ENCODE measurements at places on chromosomes 11 and 22.

DNA sequence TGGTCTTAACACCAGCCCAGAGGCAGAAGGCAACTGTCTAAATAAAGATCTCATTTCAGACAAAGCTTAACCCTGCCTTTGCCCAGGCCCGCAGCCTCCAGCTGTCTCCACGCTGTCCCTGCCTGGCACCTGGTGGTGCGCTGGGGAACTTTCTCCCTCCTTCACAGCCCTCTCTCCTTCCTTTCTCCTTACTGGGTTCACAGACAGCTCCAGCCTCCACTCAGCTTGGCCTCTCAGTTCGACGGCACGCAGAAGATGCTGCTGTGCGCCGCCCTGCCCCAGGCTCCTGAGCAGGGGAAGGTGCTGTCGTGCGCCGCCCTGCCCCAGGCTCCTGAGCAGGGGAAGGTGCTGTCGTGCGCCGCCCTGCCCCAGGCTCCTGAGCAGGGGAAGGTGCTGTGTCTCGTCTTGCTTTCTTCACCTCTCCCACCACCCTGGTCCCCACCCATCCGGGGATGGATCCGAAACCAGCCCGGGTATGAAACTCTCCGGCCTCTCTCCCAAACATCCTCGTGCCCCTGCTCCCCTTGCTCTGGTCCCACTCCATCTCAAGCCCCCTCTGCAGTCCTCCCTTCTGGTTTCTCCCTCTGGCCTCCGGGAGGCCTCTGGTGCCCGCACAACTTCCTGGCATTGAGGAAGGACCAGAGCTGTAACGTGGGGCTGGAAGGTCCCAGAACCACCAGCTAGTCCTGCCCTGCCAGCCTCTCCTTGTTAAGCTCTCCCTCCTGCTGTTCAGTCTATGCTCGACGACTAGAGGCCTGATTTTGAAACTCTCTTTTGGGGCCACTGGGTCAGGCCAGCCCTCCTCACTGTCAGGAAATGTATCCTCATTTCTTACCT lies 22.9 kb upstream of the JAM3 start:
- DNase-seq: no peak

DNA sequence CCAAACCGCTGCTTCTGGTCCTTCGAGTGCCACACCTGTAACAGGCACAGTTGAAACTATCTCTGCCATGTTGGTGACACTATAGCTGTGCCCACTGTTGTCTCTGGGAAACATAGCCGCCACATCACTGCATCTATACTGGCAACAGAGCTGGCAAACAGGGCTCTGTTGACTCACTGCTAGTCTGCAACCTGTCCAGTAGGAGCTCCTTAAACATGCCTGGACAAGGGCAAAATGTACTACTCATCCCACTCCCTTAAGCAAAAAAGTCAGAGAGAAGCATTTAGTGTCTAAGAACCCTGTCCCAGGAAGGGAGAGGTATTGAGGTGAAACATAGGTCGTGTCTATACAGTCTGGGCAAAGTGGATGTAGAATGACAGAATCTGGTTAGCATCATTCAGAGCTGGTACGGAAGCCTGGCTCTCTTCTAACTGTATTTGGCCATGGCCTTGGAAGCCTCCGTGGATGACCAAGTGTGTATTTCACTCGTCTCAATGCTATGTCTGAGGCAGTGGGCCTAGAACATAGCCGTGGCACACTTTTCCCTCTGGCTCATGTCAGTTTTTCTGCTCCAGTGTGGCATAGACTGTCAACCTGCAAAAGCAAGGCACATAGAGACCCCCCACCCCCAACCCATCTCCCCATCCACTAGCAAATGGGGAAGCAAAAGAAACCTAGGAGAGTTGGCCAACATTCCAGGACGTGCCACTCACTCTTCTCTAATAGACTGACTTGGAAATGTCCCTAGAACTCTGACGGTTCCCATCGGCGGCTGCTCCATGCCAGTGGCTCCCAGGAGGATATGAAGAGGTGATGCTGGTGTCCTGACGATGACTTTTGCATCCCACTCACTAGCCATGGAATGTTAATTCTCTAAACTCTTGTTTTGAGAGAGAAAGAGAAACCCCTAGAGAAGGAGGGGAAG lies 21.4 kb upstream of the PISD start:
- peak; percentile 15 for DNase-seq

- peak; percentile 16 for DNase-seq
These were observed 2.8 kb upstream of the DBX1 start for GRCh38 chr11:20162824-20163782.

DNA sequence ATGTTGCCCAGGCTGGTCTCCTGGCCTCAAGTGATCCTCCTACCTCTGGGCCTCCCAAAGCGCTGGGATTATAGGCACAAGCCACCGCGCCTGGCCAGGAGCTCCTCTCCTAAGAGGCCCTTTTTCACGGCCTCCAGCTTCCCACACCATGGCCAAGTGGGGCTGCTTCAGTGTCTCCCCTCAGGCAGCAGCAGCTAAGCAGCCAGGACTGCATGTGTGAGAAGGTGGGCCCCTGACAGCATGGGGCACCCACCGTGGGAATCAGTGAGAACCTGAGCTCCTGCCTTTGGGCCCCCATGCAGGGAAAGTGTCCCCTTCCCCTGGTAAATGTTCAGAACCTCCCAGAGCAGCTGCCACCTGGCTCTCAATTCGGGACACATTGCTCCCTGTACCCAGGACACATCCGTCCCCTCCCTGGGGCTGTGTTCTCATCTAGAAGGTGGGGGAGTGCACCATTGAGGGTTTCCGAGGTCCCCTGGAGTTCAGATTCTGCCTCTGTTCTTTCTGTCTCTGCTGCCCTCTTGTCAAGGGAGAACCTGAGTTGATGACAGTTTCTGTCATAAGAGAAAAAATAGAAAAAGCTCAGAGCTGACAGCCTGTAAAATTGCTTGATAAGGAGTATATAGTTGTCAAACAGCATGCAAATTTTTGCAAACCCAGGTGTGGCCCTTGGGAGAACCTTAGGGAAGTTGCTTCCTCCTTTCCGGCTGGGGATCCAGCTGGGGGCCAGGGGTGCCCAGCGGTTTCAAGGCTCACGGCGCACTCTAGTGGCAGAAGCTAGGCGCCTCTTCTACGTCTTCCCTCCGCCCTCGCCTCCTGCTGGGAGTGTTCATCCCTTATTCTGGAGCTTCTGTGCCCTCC lies 29.7 kb downstream of the FAM83F start:
- peak; percentile 66 for DNase-seq

DNA sequence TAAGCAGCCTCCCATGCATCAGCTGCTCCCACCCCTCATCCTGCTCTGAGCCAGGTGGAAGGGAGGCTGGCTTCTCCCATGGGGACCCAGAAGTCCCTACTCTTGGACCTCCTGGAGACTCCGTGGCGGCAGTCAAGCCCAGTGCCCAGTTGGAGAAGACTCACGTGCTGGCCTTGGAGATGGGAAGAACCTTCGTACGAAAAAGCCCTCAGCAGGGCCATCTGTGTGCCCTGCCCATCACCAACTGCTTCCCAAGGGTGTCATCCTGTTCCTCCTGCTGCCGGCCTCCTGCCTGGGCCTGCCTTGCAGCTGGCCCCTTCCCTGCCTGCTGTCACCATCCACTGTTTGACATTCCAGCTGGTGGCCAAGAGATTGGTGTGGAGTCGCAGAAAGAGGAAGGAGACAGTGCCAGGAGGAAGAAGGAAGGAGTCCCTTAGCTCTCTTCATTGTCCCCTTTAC lies 28.0 kb downstream of the ARHGAP1 start:
- DNase-seq: no peak

- DNase-seq: no peak
These were observed 10.7 kb downstream of the IL2RB start for GRCh38 chr22:37138849-37139561.

DNA sequence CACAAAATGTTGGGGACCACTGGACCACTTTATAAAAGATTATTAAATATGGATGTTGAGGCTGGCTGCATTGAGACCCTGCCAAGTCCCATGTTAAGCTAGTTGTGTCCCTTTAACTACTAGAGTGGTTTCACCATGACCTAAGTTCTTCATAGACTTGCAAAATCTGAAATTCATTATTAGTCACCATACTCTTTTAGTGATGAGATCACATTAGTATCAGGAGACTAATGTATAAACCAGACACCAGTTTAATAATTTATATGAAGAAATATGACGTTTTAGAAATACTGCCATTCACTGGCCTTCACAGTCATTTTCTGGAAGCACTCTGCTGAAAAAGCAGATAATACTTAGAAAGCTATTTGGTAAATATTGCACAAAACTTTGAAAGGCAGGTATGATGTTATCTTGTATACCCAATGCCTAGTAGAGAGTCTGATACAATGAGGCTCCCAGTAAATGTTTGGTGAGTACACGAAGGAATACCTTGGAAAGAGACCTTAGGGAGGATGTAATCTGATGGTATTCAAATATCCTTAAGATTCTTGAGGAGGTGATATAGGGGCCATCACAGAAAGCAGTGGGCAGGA lies 728.2 kb upstream of the ANO5 start:
- no peak for DNase-seq

DNA sequence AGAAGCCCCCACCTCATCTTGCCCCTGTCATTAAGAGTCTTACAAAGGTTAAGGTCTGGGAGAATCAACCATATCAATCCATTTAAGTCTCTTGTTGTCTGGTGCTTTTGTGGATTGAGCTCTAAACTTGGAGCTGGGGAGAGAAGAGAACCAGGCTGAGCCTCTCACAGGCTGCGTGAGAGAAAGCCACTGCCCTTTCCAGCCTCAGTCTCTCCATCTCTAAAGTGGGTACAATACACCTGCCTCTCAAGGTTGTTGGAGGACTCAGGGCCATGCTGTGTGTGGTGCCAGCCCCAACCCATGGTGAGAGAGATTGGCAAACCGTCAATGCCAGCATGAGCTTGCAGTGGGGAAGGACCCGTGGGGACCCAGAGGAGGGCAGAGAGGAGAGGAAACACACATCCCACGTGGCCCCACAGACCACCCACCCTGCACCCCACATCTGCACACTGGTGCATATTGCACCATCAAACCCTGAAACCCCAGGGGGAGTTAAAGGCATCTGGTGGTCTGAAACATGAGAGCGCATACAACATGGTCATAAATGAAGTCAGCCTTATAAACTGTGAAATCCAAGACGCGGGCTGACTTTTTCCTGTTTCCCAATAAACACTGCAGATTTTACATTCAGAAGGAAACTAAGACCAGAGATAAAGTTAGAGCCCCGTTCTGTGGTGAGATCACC lies 27.5 kb upstream of the FBLN1 start:
- peak; percentile 73 for DNase-seq

GRCh38 chr22:49825436-49825835 lies 2.2 kb downstream of the BRD1 start:
- peak; percentile 73 for DNase-seq

DNA sequence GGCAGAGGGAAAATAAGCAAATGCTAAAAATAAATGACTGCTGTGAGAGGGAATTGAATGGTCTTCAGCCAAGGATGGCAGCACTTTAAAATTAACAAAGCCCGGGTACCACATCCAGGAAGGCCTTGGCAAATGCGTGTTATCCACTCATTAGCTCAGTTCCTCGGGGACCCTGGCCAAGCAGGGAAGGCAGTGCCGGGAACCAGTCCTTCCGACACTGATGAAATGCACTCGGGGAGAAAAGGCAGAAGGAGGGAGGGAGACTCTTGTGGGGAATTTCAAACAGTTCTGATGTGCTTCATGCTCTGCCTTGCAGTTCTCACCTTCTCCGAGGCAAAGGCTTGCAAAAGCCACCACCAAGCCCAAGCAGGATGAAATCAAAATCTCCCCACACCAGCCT lies 38.3 kb downstream of the CLPB start:
- DNase-seq: no peak

- no peak for DNase-seq
These were observed 3.5 kb upstream of the CD5 start for GRCh38 chr11:61098778-61099177.

- no peak for DNase-seq
These were observed 16.8 kb upstream of the PITPNB start for GRCh38 chr22:27935897-27936296.

DNA sequence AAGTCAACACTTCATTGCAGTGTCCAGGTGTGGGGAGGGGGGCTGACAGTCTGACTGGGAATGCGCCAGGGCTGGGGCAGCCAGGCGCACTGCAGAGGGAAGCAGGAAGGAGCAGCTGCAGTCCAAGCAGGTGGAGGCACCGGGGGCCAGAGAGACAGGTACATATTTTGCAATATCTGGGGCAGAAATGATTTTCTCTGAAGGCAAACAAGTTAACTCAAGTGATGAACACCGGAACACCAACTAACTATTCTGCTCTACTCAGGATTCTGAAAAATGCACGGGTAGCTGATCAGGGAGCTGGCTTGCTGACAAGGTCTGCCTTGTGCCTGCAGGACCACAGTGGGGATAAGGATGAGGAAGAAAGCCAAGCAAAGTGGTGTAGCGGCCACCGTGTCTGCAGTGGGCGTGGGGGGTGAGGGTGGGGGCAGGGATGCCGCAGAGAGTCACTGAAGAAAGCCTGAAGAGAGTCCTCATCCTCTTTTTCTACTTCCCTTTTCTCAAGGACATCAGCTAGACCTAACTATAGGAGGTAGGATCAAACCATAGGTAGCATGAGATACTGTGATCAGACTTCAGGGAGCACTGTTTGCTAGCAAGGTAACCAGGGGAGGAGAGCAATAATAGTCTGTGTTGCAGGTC lies 83.4 kb downstream of the SCN3B start:
- no peak for DNase-seq

GRCh38 chr22:46149512-46150033 lies 753 bp upstream of the PPARA start:
- peak; percentile 17 for DNase-seq

GRCh38 chr22:29081517-29082236 lies 8.8 kb downstream of the KREMEN1 start:
- DNase-seq: no peak

DNA sequence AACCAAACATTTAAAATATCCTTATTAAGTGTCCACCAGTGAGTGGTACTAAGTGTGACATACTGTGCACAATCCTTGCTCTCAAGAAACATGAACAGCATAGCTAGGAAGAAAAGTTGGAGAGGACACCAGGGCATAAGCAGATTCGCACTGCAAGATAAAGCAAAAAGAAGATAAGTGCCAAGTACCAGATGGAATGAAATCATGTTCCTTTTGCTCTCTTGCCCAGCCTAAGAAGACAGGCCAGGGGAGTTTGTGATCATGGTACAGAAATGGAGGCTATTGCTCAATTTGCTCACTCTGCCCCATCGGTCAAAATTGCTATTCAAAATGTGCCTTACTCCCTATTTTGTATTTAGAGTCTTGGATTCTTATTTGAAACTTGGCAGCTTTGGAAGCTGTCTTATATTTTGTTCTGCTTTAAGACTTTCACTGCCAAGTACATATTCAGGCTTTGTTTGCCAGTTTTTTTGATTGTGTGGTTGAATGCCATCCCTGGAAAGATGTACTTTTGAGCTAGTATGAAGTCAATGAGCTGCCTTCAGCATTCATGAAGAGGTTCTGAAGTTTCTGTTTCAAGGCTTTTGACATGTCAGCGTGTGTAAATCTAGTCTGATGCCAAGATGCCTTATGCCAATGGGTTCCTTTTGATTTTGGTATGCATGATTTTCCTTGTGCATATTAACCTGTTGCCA lies 90.3 kb downstream of the PAX6 start:
- no peak for DNase-seq

DNA sequence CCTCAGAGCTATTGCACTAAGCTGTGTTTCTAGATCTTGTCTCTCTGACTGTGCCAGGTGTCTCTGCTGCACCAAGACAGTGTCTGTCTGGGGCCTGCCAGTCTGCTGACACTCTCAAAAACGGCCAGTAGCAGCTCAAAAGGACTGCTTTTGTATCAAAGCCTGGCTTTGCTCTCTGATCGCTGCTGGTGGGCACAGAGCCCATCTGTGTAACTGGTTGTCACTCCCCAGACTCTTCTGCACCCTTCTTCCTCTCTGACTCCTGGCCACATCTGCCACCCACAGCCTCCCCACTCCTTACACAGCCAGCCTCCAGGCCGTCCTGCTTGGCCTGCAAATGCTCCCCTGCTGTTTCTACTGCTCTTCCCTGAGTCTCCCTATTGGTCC lies 26.5 kb downstream of the MED15 start:
- DNase-seq: no peak
